ENCODE measurements at places on chromosomes 7 and 10. TPM values are rescaled to one million over a fixed set of nuclear protein-coding genes. Genes with fewer than 3 reads are reported as not detected.

ABCB4 gene
- total RNA-seq, result 0.23 TPM

TUBB8 gene
- total RNA-seq, result not detected

SUFU gene
- 16.4 TPM for total RNA-seq

NUTM2D gene
- 2.3 TPM for total RNA-seq

SMNDC1 gene
- total RNA-seq, result 33.7 TPM

TEX36 gene
- not detected for total RNA-seq

HUS1 gene
- 57.7 TPM for total RNA-seq

KLLN gene
- 0.55 TPM for total RNA-seq

FBXO24 gene
- total RNA-seq, result 0.70 TPM

ACSL5 gene
- total RNA-seq, result 35.4 TPM

COL13A1 gene
- total RNA-seq, result not detected

SLC26A5 gene
- total RNA-seq, result not detected

GSAP gene
- 28.9 TPM for total RNA-seq

TBATA gene
- not detected for total RNA-seq

PLAC9 gene
- not detected for total RNA-seq

ASB10 gene
- total RNA-seq, result not detected

ANKRD61 gene
- total RNA-seq, result not detected
